ENCODE measurements at places on chromosomes 11 and 22.

- DNase-seq: no peak
Observed at GRCh38 chr22:33984656-33985285, 64.5 kb upstream of the LARGE1 start.

DNA sequence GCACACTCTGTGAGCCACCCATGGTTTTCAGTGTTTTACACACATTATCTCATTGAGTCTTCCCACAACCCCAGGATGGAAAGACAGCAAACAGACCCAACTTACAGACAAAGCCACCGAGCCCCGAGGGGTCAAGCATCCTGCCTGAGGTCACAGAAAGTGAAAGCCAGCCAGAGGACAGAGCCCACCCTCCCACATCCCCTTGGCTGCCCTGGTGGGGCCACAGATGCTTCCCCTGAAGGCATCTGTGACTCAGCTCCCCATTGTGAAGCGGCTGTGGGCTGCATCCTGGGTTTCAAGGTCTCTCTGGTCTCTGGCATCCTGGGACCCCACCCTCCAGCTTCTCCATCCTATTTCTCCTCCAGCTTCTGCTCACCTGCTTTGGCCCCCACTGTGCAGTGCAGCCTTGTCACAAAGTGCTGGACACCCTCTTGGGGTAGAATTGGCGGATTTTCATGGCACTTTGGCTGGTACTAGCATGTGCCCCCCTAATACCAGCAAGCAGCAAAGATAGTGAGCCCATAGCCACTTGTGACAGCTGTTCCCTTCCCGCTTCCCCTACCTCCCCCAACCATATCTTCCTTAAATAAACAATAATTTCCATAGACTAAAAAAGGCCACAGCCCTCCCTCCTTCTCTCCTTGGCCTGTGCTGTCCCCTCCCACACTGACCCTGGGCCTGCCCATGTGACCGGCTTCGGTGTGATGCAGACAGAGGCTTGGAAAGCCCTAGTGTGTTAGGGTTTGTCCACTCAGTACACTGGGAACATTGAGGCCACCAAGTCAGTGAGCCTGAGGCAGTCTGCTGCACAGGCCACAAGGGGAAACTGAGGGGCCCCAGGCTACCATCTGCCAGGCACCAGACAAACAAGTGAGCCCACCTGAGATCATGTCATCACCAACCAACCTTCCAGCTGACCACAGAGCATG, 53.9 kb upstream of the SHISAL1 start:
- no peak for DNase-seq

GRCh38 chr11:96228473-96228891, 114.5 kb downstream of the MAML2 start:
- no peak for DNase-seq

DNA sequence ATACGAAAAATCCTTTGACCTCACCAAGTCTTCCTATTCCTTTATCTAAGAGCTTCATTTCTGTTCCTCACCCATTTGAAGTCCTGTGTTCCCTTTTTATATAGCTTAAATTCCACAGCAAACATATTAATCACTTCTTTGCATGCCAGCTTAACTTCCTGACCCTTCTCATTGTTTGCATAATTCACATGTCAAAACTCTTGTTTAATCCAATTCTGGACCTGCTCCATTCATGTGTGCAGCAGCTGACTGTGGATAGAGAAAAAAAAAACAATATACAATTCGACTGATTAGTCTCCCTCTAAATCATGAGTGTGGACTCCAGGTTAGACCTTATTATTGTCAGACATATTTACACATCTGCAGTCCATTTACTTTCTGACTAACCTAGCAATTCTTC, 991.2 kb upstream of the TENM4 start:
- no peak for DNase-seq

DNA sequence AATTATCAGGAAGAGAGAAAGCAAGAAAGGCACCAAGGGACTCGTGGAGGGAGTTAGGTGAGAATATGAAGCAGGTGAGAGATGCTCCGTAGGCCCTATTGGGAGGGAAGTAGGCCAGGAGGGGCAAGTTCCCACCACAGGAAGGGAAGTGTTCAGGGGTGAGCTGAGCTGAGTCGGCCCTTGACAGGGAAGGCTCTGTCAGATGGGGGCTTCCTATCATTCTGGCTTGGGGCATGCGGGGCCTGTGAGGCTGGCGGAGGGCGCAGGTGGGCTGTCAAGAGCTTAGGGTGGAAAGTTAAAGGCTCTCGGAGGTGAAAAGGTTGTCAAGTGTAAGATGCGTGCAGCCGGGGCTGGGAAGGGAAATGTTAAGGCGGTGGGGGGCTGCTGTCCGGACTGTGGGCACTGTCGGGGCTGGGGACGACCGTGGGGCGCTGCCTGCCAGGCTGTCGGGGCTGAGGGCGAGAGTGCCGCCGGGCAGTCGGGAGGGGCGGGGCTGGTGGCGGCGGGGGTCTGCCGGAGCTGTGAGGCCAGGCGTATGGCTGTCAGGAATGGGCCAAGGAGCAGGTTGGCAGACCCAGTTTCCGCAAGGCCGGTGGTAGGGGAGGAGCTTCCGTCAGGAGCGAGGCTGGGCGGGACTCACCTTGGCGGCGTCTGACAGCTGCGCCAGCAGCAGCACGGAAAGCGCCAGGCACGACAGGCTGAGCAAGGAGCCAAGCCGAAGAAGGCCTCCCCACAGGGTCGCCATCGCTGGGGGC, 496 bp downstream of the TMEM9B start:
- peak; percentile 58 for DNase-seq

DNA sequence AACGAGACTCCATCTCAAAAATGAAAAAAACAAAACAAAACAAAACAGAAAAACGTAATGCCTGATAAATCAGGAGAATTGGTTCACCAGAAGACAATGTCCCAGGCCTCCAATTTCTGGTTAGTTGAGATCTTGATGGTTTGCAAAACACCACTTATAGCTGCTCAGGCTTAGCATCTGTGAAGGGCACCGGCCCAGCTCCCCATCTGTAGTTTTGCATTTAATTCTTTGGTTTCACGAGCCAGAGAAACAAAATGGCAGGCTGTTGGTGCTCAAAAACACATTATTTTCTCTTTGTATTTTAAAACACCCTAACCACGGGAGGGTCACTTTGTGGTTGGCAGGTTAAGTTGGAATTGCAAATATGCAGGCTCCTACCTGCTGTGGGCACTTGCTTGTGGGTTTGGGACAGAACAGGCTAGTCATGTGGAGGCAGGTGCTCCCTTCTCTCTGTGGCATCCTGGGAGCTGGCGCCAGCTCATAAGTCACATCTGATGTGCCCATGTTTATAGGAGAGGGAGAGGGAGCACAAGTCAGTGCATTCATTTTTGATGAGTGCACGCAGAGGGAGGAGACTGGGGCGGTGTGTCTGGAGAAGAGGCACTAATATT, 145.9 kb downstream of the CEP164 start:
- no peak for DNase-seq

- DNase-seq: no peak
Observed at GRCh38 chr11:19786644-19787043, 74.0 kb downstream of the NAV2 start.

DNA sequence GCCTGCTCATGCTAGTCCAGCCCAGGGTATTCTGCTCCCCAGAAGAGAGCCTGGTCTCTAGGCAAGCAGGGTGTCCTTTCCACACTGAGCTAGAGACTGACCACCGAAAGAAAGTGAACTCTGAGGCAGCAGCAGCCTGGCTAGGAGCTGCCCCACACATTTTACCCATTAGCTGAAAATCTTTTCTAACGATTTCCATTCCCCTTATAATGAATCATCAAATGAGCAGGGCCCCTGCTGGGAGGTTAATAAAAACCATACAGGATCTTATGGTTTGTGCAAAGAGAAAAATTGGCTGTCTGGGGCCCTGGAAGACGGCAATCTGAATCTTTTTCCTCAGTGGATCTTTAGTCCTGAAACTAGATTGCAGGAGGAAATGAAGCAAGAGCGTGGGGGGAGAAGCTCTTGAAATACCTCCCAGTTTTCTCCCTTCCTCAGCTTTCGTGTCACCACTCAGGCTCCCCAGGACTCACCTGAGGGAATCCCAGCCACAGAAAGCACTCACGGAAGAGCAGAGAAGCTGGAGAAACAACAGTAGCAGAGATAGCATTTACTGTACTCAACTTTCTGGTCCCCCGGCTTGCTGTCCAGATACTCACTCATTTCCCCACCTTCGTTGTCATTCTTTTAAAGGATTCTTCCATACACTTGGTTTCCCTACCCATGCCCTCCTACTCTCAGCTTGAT, 74.7 kb upstream of the CD44 start:
- DNase-seq: no peak

- no peak for DNase-seq
Observed at GRCh38 chr22:29343313-29343805, 27.9 kb upstream of the RASL10A start.

- DNase-seq: no peak
Observed at GRCh38 chr11:47466701-47467250, 17.8 kb upstream of the RAPSN start.

- DNase-seq: no peak
Observed at GRCh38 chr11:657691-658126, 20.6 kb downstream of the DRD4 start.

- DNase-seq: peak; percentile 7
Observed at GRCh38 chr11:130389335-130389935, 39.0 kb downstream of the ADAMTS8 start.

- no peak for DNase-seq
Observed at GRCh38 chr11:67024966-67025365, 2.0 kb downstream of the SYT12 start.

GRCh38 chr11:2218031-2218633, 46.5 kb upstream of the TH start:
- no peak for DNase-seq

- no peak for DNase-seq
Observed at GRCh38 chr11:83438438-83438837, 152.3 kb upstream of the CCDC90B start.

DNA sequence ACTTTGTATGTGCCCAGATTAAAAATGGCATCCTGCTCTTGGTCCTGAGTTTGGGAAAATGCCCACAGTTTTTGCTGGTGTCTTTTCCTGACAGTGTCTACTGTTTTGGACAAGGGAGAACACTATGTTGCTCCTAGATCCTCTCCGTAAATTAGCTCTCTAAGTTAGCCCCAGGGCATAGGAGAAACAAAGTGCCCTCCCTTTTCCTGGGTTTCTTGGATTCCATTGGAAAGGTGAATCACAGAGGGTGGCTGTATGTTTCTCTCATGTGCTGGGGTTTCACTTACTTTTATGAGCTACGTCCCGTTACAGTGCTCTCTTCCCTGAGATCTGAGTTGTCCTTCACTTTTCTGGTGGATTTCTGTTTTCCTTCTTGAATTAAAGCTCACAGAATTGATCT, 782.8 kb downstream of the CNTN5 start:
- DNase-seq: no peak

DNA sequence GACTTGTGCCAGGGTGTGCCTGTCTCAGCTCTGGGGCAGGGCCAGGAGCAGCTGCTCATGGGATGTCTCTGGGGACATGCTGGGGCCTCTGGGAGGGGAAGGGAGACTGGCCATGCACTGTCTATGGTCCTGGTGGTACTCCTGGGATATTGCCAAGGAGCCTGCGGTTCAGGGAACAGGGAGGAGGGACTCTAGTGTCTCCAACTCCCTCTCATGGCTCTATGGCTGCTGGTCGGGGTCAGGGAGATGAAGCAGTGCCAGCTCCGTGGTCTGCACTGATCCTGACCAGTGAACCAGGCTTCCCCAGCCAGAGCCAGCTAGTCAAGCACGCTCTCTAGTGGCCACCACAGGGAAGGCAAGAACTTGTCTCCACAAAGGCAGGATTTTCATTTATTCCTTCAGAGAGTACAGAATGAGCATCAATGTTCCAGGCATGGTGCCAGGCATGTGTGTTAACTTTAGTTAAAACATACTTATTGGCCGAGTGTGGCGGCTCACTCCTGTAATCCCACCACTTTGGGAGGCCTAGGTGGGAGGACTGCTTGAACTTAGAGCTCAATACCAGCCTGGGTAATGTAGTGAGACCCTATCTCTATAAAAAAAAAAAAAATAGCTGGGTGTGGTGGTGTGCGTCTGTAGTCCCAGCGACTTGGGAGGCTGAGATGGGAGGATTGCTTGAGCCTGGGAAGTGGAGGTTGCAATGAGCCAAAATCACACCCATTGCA, 2.5 kb upstream of the BEST1 start:
- no peak for DNase-seq

GRCh38 chr22:33829546-33830280, 90.6 kb downstream of the LARGE1 start:
- DNase-seq: no peak

DNA sequence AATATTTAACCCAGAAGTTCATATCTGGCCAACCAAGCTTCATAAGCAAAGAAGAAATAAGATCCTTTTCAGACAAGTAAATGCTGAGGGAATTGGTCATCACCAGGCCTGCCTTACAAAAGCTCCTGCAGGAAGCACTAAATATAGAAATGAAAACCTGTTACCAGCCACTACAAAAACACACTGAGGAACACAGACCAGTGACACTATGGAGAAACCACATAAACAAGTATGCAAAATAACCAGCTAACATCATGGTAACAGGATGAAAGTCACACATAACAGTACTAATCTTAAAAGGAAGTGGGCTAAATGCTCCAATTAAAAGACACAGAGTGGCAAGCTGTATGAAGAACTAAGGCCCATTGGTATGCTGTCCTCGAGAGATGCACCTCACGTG, 311.4 kb downstream of the DYNC2H1 start:
- no peak for DNase-seq

DNA sequence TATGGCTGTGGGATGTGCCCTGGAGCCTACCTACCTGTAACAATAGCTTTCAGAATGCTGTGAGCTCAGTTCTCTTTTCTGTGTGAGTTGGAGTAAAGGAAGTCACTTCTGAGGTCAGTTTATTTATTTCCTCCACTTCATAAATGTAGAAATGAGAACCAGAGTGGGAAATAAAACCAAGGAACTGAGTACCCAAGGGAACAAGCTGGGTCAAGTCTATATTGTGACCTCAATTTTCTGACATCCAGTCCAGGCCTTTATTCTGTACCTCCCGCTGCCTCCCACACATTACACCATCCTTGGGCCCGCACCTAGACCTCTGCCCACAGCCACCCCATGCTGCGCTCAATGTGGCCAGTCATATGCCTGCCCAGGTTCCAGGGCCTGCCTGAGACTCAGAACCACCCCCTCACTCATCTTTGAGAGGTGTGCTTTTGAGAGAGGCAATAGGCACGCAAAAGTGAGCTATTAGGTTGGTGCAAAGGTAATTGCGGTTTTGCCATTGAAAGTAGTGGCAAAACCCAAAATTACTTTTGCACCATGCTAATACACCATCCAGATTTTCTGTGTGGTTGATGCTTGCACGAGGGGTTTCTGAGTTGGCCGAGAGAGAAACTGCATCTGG, 9.8 kb downstream of the MS4A6E start:
- DNase-seq: no peak
